ENCODE measurements at places on chromosomes 4 and X.
A peak's percentile ranks its signal among the peaks of the same experiment; 100 is the strongest.

GRCh38 chrX:12791257-12792228 lies at the start of gene PRPS2:
Gene PRPS2, plus strand, starts transcription at chrX:12791412. Its CDS starts 86 bp downstream, at chrX:12791498.
- peak; percentile 74 for DNase-seq

DNA sequence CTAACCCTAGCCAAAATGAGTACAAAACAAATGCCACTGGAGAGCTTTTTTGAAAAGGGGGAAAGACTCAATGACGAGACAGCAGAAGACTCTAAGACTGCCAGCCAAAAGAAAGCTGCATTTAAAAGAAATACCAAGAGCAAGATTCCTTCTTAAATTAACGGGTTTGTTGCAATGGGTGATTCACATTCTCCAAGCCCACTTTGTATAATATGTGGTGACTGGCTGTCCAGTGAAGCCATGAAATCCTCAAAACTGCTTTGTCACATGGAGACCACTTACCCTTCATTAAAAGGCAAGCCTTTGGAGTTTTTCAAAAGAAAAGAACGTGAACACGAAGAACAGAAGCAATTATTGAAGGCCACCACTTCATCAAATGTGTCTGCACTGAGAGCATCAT lies 68.2 kb downstream of the MRPL1 start:
- no peak for DNase-seq

- DNase-seq: no peak
These were observed 80.7 kb upstream of the EOLA2 start for GRCh38 chrX:150018931-150019361.

GRCh38 chr4:141410839-141411238 lies 190.1 kb downstream of the ZNF330 start:
- DNase-seq: no peak

- no peak for DNase-seq
These were observed 274.6 kb upstream of the MAGEB2 start for GRCh38 chrX:29940750-29941149.

DNA sequence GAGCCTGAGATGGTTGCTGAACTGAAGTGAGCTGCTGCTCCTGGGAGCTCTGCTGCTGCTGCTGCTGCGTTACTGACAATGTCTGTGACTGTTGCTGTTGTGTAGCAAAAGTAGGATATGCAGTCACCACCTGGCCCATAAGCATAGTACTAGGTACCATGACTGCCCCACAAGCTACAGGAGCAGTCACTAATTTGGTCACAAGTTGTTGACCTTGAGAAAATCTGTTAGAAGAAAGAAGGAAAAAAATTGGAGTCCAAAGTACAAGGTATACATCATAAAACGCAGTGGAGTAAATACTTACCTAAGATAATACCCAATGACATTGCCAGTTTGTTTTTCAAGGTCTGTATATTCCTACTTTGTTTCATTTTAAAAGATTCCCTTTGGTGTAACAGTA lies 42.6 kb downstream of the TMEM165 start:
- no peak for DNase-seq

GRCh38 chrX:154727871-154728270 lies 23.0 kb downstream of the GAB3 start:
- DNase-seq: no peak

DNA sequence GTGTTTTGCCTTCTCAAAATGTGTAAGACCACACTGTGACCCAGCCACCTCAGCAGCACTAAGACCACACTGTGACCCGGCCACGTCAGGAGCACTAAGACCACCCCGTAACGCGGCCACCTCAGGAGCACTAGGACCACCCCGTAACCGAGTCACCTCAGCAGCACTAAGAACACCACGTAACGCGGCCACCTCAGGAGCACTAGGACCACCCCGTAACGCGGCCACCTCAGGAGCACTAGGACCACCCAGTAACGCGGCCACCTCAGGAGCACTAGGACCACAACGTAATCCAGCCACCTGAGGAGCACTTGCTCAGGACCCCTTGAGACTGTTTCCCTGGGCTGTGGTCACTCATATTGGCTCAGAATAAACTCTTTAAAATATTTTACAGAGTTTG lies 71.7 kb downstream of the MTNR1A start:
- no peak for DNase-seq

DNA sequence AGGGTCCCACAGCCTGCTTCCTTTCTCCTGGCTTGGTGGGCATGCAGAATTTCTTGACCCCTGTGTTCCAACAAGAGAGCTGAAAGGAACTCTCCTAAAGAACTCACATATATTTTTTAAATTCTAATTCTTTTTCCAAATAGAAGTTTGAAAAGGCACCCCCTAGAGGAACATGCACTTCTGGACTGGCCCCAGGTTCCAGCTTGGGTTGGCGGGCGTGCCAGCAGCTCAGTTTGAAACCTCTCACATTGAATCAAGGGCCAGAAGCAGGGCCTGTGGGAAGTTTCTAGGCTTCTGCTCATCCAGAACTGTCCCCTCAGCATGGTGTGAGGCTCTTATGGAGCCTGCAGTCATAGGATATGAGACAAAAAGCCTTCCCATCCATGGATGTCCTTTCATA lies 132.6 kb downstream of the ATG4A start:
- DNase-seq: no peak

DNA sequence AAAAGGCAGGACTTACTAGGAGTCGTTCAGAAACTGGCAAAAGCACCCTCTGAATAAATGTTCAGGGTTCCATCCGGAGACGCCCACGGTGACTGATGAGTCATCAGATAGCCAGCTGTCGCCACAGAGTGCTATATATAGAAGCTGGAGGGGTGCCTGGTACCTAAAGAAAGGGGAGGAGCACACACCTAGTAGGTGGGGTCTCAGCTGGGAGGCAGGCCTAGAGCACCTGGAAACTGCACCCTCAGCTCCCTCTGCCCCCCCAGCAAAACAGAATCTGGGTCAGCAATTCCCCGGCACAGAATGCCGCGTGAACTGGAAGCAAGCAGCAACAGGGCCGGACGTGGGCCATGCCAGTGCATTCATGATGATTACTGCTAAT lies 242.0 kb downstream of the BCOR start:
- DNase-seq: peak; percentile 84

GRCh38 chr4:15963001-15963451 lies at the start of gene FGFBP2:
Gene FGFBP2, minus strand, starts transcription at chr4:15963175. Its CDS starts 46 bp downstream, at chr4:15963129.
- DNase-seq: peak; percentile 55

DNA sequence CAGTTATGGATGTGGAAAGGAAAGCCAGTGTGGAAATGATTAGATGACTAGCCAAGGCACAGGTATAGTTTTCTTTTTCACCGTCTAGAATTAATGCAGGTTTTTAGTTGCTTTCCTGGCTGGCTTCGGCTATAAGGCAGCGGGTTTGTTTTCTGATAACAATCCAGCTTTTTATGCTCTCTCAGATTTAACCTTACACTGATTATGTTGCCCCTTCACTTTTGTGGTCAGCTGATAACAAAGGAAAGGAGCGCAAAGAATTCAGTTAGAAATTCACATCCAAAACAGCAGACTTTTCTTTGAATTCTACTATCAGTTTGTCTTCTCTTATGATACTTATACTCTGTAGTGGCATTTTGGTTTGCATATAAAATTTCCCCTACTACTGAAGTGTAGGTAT lies 94.2 kb upstream of the CENPE start:
- DNase-seq: no peak

DNA sequence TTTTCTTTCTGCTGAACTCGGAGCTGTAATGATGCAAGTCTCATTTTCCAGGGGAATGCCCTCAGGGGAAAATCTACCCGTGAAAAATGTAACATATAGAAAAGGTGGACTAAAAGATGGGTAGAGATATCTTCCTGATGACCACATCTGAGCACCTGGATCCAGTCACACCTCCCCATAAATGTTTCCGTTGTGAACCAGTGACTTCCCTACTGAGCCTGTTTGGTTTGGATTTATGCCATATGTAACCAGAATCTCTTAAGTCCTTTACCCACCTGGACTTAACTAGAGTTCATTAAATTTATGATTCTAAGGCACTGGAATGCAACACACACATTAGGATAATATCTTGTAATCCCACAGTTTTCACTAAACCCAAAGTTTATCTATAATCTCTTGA lies 171.1 kb downstream of the ZNF330 start:
- no peak for DNase-seq

GRCh38 chr4:78002260-78002659 lies 54.9 kb upstream of the FRAS1 start:
- DNase-seq: no peak

- DNase-seq: no peak
These were observed 77.3 kb upstream of the NOCT start for GRCh38 chr4:138938366-138938690.

DNA sequence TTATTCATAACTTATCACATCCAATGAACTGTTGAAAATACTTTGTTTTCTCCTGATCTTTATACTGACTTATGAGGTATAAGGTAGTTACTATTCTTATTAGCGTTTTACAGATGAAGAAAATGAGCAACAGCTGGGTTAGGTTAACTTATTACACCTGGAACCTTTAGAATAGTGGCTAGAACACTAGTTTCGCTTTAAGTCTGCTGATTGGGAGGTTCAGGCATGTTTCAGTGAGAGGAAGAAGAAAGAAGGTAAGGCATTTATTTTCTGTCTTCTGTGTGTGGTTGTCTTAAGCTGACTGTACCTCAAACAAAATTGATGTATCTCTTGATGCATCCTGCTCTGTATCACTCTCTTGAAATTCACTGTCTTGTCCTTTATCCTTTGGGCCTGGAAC lies 302.5 kb downstream of the GRID2 start:
- DNase-seq: no peak

- DNase-seq: peak; percentile 65
These were observed 9.8 kb upstream of the BCOR start for GRCh38 chrX:40107291-40108161.

DNA sequence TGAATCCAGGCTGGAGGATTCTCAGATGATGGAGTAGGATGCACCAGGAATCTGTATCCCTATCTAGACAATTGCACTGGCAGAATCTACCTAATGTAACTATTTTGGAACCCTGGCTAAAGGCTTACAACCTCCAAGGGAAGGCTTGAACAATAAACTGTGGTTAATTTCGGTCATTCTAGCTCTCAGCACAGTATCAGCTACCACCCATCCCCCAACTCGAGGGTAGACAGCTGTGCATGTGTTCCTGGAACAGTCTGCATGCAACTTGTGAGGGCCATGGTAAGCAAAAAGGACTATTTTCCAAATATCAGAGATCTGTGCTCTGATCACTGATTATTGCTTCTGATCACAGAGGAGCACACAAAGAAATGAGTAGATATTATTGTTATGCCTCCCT lies 34.0 kb downstream of the ELF2 start:
- DNase-seq: no peak

- DNase-seq: no peak
These were observed 6.6 kb downstream of the HELQ start for GRCh38 chr4:83449009-83449408.

GRCh38 chr4:4320951-4321714 lies 31.1 kb downstream of the ZBTB49 start:
- DNase-seq: no peak

GRCh38 chr4:78922207-78922606 lies 17.0 kb downstream of the PAQR3 start:
- DNase-seq: no peak

DNA sequence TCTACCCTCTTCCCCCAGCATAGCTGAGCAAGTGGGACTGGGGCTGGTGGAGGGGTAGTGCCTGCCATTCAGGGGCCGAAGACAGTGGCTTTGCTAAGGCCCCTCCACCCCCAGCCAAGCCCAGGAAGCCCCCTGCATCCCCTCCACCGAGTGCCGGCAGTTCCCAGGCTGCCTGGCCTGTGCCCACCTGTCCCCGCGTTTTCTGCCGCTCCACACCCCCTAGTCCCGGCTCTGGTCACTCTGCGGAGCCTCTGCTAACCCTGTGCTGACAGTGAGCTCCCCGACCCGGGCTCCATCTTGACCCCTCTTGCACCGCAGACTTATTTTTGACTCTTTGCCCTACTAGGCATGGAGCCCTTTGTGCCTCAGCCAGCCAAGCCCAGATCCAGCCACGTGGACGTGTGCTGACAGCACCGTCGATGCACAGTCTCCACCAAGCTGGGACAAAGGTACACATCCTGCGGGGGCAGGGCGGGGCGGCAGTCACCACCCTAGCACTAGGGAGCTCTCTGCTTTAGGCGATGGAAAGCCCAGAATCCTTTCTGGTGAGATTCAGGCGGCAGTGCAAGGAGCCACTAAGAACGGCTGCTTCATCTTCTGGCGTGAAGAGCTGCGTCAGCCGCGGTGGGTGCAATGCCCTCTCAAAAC lies 96.6 kb downstream of the PHKA2 start:
- no peak for DNase-seq

GRCh38 chr4:131304686-131305085 lies 1844.4 kb upstream of the PCDH10 start:
- no peak for DNase-seq

DNA sequence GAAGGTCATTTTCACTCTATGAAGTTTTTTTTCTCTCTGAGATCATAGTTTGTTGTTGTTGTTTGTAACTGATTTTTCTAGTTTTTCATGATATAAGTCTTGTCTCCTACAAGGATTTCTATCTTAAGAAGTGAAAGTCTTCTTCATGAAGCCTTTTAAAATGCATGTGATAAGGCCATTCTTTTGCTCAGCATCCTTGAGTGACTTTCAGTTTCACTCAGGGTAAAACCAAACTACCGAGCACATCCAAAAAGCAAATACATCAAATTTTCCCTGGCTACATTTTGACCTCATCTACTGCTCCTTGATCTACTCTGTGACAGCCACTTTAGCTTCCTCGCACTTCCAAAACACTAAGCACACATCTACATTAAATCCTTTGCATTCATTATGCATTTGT lies 580.7 kb downstream of the KCTD8 start:
- DNase-seq: no peak

DNA sequence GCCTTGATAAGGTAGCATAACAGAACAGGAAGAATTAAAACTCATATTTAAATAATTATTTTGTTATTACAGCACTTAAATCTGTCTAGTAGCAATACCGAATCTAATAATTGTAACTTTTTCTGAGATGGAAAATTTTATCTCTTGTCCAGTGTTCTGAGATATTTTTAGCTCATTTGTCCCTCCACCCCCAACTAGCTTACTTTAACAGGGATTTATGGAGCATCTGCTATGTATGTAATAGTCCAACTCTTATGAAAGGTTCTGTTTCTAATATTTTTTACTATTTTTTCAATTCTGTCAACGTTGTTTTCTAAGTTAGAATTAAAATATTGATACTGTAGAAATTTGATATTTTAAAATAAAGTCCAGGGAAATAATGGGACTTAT lies 38.2 kb upstream of the NUDT6 start:
- no peak for DNase-seq

DNA sequence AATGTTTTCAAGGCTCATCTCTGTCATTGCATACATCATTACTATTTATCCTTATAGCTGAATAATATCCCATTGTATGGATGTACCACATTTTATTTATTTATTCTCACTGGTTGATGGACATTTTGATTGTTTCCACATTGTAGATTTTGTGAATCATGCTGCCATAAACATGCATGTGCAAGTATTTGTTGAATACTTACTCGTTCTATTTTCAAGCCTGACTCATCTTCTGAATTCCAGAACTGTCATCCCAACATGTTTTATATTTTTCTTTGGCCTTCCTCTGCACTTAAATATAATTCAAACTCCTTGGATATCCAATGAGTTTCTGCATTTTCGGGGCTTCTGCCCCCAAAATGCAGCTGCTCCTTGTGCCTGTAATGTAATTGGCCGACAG lies 77.6 kb downstream of the MXRA5 start:
- DNase-seq: no peak

Data from CD4-positive, alpha-beta T cell treated with Interleukin-1 beta for 1 hour (primary cell).